COR-L47 (cell line): ENCODE measurements at places on chromosomes 7 and 10.

DNA sequence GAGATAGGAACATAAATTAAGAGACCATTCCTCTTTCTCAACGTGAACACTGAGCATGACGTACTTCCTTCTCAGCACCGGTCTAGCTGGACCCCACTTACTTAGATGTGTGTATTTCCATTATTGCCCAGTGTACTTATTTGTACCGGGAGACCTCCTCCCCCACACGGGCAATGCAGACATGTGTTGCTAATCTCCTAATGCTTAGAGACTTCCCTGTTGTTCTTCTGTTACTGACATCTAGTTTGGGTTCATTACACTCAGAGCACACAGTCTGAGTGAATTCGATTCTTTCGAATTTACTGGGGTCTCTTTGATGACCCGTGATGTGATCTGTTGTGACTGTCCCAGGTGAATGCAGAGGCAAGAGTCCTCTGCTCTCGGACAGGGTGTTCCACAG is 260.0 kb downstream of the MAD1L1 start:
- DNase-seq: no peak

- no peak for DNase-seq
Observed at GRCh38 chr10:108469940-108470339, 1305.4 kb upstream of the SORCS1 start.

DNA sequence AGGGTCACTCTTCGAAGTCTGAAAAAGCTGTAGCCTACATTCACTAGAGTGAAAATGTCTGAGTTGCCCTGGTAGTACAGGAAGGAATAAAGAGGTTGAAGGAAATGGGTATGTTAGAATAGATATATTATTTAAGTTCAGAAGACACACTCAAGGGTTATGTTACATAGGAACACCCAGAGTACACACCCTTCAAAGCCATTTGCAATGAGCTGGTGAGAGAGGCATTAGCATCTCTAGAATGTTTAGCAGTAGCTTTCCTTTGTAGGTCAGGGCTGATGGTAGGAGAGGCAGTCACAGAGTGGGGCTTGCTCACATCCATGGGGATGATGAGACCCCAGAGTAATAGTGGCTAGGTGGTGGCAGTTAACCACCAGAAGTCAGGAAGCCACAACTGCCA is 221.2 kb downstream of the SLC25A13 start:
- DNase-seq: no peak

DNA sequence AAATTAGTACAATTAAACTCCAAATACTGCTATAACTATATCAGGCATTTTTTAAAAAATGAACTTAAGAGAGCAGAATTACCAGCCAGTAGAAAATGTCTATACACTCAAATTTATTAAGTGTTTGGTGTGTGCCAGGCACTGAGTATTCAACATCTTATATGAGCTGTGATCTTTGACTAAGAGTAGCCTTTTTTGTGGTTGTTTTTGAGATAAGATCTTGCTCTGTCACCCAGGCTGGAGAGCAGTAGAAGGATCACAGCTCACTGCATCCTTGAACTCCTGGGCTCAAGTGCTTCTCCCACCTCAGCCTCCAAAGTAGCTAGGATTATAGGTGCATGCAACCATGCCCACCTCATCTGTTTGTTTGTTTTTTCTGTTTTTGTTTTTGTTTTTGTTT is 102.5 kb upstream of the CELF2 start:
- DNase-seq: no peak

DNA sequence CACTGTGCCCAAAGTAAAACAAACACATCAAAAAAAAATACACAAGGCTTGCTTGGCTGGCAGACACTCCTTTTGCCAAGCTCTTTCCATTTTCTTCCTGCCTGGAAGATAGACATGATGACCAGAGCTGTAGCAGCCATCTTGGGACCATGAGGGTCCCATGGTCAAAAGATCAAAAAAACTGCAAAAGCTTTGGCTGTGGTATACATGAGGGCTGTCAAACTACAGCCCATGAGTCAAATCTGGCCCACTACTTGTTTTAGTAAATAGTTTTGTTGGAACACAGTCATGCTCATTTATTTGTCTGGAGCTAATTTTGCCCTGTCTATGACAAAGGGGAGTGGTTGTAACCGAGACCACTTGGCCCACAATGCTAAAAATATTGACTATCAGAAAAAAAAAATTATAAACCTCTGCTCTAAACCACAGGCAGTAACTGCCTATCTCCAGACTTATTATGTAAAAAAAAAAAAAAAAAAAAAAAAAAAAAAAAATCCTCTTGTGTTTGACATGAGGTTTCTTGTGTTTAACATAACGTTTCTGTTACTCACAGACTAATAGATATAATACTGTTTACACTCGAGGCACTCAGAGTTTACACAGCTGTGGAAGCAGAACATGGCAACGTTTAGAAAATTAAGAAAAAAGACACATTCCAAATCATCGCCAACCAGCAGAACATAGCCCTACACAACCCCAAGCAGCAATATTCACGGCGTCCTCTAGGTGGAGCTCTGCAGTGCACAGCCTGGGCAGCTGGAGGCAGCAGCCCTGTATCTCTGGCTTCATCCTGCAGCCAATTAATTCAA is 36.9 kb downstream of the ASB13 start:
- peak; percentile 32 for DNase-seq

GRCh38 chr10:107915215-107915610 is 750.7 kb upstream of the SORCS1 start:
- DNase-seq: no peak

DNA sequence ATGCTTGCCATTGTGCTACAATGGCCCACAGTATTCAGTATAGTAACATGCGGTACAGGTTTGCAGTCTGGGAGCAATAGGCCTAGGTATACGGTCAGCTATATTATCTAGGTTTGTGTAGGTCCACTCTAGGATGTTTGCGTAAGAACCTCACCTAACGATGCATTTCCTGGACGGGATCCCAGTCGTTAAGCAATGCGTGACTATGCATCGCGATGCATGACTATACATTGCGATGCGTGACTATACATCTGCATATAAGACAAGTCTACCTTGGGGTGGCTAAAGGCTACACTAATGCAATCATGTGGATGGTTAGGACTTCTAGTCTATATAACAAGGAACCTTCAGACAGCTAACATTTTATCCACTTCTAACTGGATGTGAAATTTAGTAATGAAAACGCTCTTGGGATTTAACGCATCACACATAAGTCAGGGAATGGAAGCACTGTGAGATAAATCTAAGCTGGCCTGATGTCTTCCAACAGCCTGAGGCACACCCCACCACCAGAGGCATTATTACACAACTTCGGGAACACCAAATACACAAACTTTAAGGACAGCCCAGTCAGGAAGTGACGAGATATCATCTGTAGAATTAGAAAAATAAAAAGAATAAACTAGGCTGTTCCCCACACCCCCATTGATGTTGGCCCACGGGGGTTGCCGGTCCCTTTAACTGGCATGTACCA is 9.2 kb downstream of the GNA12 start:
- DNase-seq: no peak

- no peak for DNase-seq
Observed at GRCh38 chr10:47291682-47292081, 8.3 kb upstream of the GDF10 start.

DNA sequence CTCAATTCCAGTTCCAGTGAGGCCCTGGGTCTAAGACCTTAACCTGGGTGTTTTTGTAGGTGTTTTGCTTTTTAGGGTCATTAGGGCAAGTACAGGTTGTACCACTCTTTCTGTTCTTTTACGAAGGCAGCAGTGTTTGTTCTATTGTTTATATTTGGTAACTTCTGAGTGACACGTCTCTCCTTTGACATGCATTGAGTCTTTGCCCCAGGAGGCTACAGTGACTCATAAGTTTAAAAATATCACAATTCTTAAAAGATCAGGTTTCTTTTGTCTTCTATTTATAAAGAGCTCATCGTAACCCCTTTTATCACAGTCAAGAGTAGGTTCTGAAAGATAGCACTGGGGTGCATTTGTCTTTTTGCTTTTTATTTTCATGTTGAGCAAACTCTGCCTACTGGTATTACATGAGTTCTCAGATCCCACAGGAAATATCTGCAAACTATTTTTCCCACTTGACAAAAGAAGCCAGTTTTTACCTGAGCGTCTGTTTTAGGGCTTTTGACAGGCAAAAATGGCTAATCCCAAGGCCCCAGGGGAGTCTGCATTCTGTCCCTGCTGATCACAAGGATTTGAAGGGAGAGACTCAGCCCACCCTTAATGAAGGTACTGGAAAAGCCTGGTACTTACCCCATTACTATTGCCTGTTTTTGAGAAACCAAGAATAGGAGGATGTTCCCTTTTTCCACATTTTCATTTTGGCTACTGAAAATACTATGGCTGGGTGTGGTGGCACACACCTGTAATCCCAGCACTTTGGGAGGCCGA is 7.9 kb downstream of the NUDT13 start:
- no peak for DNase-seq

GRCh38 chr10:1187855-1188557 is 131.8 kb downstream of the WDR37 start:
- no peak for DNase-seq

- DNase-seq: no peak
Observed at GRCh38 chr7:119197172-119197876, 972.8 kb downstream of the ANKRD7 start.

DNA sequence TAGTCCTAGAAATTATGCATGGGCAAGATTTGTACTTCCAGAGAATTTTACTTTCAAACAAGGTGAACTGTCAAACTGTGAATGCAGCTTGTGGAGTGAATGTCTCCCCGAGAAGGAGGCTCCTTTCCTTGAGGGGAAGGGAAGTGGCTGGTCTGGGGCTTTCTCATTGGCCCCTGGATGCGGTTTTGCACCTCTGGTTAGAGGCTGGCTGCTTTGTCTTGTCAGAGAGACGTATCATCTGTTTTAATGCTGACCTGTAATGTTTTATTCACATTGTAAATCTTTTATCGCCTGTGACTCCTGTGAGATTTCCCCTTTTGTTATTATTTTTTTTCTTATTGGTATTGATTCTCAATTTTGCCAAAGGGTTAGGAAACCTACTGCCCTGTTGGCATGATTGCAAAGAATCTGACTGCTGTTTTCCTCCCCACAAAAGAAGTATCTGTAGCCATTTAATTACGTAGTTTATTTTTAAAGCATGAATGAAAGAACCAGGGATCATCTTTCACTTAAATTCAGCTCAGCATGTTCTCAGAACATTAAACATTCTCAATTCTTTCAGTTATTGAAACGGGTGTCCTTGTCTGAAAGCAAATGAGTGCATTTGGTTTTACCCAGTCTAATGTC is 238.3 kb upstream of the NFE2L3 start:
- DNase-seq: peak; percentile 49

DNA sequence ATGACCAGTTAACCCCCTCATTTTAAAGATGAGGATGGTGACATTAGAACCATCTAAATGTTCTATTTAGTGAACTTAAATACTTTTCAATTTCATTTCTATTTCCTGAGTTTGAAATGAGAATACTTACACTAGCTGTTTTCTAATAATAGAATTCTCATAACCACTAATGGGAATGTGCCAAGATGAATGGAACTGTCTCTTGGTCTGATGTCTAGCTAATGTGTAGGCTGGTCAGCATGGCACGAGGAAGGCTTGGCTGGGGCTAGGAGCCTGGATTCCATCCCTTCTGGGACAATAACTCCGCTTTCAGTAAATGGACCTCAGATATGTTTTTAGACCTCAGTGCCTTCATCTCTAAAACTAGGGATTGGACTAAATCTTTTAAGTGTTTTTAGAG is 185.8 kb upstream of the NRP1 start:
- no peak for DNase-seq

DNA sequence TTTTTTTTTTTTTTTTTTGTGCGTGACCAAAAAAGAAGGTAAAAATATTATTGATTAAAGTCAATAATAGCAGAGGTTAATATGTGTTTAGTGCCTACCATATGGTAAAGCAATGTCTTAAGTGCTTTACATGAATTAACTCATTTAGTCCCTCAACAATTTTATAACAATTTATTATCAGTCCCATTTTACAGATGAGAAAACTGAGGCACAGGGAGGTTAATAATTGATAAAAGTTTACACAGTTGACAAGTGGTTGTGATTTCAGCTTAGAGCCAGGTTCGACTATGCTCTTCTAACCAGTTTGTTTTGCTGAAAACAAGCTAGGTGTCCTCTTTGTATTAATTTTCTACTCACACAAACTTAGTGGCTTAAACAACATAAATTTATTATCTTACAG is 67.0 kb downstream of the EXOC4 start:
- no peak for DNase-seq

DNA sequence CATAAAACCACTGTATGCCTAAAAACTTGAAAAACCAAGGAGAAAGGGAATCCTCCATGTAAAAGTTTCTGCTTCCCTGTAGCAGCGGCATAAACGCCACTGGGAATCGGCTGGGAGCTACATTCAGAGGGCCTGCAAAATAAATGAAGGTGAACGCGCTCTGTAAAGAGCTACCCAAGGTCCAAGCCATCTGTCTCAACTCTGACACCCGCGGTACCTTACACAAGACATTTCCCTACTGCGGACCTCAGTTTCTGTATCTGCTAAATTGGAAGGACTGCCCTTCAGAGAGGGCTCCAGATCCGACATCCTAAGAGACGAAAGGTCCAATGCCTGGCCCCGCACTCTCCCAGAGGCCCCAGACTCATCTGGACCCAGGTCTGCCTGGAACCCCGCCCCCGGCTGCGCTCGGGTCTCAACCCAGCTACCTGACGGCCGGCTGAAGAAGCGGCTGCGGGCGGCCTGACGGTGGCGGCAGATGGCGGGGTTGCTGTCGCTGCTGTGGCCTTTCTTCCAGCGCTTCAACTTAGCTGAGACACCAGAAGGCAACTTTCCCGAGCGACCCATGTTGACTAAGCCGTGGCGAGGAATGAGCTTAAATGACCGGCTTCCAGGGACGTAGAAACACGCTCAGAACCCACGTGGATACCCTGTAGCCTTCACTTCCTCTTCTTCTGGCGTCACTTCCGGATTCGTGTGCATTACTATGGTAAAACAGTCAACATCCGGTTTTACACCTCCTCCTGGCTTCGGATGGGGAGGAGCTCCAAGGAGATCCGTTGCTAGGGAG is at the start of gene RRP12:
RRP12 (minus strand) TSS at position 676 of the 790 bp plus-strand sequence; CDS start at position 567, 109 bp downstream.
- peak; percentile 71 for DNase-seq

GRCh38 chr7:46133751-46134150 is 212.7 kb upstream of the IGFBP3 start:
- DNase-seq: no peak

- DNase-seq: peak; percentile 74
Observed at GRCh38 chr7:131556053-131556908, at the start of gene PODXL. Gene PODXL, minus strand, starts transcription at chr7:131556628. Its CDS starts 269 bp downstream, at chr7:131556359.

DNA sequence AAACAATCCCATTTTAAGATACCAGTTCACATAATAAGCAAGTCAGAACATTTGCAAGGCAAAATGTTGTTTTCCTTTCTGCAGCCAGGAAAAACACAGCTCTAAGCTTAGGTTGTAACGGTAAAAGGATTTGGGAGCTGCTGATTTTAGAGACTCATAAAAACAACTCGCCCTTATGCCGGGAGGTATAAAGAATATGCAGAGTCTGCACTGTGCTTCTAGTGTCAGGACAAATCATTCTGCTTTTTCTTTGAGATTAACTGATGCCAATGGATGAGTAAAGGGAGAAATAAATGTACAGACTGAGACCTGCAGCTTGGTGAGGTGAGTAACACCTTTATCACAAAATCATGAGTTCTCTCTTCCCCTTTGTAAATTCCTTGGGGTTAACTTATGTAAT is 2.0 kb upstream of the SFR1 start:
- DNase-seq: no peak

GRCh38 chr7:66039094-66039670 is 36.4 kb upstream of the ASL start:
- DNase-seq: no peak

GRCh38 chr7:143279186-143280098 is 5.3 kb upstream of the TMEM139 start:
- no peak for DNase-seq
